ENCODE measurements at places on chromosomes 12 and 14.

DNA sequence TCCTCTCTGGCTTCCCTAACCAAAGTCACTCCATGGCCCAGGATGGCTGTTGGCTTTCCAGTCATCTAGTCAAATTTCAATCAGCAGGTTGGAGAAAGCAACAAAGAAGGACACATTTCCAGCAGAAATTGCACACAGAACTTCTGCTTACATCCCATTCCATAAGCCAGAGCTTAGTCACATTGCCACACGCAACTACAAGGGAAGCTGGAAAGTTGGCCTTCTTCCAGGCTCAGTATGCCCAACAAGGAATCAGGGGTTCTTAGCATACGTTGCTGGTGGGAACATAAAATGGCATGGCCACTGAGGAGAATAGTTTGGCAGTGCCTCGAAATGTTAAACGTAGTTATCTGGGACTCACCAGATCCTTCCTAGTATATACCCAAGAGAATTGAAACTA, 9.3 kb upstream of the APPL2 start:
- no peak for DNase-seq

- peak; percentile 53 for DNase-seq
Measured at GRCh38 chr14:20622816-20623291, 18.6 kb downstream of the OR6S1 start.

- peak; percentile 36 for DNase-seq
Measured at GRCh38 chr14:99715266-99716000, 31.3 kb downstream of the CYP46A1 start.

- no peak for DNase-seq
Measured at GRCh38 chr12:93712200-93712599, 35.0 kb downstream of the CRADD start.

DNA sequence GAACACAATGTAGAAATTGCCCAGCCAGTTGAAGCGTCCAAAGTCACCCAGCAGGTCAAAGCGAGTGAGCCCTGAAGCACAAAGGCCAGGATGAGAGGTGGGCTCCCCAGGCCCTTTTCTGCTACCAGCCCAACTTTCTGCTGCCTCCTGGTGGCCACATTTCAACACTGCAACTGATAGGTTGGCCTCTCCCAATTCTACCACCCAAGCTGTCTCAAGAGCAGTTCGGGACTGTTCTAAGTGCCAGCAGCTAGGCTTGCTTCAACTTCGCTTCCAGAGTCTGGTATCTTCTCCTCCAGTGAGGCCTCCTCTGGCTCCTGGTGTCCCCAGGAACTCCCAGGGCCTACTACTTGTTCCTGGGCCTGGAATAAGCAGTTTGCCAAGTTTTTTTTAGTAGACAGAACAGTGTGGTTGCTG, 3.4 kb upstream of the DHH start:
- peak; percentile 90 for DNase-seq

GRCh38 chr14:98926801-98927200, 345.2 kb downstream of the BCL11B start:
- DNase-seq = no peak

DNA sequence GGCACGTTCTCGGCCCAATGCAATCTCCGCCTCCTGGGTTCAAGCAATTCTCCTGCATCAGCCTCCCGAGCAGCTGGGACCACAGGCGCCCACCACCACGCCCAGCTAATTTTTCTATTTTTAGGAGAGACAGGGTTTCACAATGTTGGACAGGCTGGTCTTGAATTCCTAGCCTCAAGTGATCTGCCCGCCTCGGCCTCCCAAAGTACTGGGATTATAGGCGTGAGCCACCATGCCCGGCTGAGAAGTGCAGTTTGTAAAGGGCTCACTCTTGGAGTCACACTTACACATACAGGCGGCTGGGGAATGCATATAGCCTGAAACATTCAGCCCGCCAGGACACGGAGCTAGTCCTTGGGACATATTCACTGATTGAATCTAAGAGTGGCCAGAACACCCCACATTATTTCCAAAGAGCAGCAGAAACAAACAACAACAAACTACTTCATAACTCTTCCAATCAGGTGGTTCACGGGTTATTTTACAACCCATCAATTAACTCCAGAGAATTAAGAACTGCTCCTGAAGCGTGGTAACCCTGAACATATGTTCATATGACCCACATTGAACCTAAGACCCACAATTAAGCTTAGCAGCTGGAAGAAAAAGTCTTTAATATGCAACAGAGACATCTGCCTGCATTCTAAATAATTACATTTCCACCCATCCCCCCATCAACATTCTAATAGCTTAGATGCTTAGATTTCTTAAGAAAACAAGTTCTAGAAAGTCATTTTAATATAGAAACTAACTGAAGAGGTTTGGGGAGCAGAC, 49.2 kb downstream of the SSH1 start:
- peak; percentile 13 for DNase-seq

DNA sequence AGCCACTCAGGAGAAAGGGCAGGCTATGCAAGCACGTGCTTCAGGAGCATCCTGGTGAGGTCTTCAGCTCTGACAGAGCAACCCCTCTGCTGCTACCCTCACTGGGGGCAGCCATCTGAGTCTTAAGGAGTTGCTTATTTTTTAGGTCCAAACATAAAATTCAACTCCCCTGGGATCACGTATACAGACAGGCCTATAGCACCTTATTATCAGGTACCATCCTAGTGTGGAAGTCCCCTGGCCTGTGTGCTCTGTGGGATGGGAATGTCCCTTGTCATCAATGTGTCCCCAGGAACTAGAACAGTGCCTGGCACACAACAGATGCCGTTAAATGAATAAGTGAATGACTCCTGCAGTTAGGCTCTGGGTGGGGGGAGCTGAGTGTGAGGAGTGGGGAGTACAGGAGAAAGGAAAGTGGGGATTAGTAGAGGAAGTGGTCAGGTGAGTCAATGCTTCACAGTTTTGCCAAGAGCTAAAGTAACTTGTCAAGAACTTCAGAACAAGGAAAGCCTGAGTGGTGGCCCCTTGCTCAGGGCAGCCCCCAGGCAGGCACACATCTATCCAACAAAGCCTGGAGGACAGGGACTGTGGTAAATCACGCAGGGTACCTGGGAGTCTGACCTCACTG, 33.5 kb downstream of the DAD1 start:
- no peak for DNase-seq

GRCh38 chr12:4154672-4155225, 118.8 kb upstream of the CCND2 start:
- no peak for DNase-seq

DNA sequence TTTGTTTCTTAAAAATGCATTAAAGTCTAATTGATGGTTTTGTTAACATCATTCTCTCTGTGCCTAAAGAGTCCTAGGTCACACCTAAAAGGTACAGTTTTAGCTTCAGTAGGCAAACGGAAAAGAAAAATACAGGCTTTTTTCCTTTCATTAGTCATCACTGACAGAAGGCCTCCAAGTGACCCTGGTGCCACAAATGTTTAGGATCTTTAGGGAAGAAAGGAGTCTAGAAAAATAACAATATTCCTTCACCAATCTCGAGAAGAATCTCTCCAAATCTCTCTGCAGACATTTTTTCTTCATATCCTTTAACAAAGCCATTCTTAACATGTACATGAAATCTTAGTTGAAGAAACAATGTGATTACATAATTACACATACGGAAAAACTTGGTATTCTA, 2.0 kb downstream of the DENND5B start:
- DNase-seq = no peak

DNA sequence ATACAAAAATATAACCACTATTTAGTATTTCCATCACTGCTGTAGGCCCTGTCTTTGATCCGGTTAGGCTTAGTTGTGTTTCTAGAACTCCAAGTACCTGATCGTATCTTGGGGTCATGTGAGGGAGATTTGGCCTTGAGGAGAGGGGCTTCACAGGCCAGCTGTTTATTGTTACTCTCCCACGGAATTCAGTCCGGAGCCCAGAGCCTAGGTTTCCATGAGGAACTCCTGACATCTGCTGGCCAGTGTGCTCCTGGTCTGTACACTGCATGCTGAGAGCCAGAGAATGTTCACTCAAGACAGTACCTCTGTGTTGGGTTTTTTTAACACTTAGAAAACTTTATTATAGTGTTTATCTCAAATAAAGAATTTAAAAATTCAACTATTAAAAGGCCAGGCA, 341.0 kb upstream of the TMEM132C start:
- DNase-seq = peak; percentile 40

DNA sequence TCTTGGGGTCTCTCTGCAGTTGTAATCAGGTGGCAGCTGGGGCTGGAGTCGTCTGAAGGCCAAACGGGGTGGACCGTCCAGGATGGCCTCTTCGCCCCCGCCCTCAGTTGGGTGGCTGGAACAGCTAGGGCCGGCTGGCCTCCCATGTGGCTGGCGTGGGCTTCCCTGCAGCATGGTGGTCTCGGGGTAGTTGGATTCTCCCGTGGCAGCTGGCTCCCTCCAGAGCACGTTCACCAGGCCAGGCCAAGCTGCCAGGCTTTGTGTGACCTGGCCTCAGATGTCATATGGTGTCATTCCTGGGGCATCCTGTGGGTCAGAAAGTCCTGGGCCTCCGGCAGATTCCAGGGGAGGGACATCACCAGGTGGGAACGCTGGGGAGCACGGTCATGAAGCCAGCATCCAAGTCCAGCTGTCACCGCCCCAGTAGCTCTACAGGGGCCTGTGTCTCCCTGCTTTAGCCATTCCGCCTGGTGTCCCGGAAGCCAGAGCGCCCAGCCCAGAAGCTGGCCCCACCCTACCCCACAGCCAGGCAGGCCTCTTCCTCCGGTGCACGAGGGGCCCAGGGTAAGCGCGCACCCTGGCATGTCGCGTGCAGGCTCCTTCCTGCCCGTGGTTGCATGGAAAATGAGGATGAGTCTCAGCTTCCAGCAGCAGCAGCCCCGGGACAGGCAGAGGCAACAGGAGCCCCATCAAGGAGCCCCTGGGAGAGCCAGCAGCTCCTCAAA, 1.3 kb upstream of the NUDT14 start:
- no peak for DNase-seq

DNA sequence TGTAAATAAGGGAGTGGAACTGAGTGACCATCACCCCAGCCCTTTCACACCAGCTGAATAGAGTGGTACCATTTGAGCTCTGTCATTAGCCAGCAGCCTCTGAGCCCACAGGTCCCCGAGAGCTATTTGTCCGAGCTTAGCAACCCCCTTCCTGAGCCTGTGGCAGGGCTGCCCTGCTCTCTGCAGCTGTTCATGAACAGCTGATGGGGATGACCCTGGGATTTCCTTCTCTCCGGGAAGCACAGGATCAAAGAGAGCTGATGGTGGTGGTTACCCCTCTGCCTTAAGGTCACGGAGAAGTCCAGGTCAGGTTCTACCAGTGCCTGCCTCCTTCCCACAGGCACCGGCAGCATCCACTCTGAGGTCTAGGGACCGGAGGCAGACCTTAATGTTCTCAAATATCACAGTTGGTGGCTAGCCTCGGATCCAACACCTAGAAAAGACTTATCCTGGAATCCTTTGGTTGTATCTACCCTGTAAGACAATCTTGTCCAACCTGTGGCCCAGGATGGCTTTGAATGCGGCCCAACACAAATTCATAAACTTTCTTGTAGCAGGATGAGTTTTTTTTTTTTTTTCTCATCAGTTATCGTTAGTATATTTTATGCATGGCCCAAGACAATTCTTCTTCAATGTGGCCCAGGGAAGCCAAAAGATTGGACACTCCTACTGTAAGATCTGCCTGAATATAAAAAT, 81.1 kb downstream of the ESRRB start:
- no peak for DNase-seq

- DNase-seq = no peak
Measured at GRCh38 chr14:39563361-39563760, 131.1 kb upstream of the FBXO33 start.

DNA sequence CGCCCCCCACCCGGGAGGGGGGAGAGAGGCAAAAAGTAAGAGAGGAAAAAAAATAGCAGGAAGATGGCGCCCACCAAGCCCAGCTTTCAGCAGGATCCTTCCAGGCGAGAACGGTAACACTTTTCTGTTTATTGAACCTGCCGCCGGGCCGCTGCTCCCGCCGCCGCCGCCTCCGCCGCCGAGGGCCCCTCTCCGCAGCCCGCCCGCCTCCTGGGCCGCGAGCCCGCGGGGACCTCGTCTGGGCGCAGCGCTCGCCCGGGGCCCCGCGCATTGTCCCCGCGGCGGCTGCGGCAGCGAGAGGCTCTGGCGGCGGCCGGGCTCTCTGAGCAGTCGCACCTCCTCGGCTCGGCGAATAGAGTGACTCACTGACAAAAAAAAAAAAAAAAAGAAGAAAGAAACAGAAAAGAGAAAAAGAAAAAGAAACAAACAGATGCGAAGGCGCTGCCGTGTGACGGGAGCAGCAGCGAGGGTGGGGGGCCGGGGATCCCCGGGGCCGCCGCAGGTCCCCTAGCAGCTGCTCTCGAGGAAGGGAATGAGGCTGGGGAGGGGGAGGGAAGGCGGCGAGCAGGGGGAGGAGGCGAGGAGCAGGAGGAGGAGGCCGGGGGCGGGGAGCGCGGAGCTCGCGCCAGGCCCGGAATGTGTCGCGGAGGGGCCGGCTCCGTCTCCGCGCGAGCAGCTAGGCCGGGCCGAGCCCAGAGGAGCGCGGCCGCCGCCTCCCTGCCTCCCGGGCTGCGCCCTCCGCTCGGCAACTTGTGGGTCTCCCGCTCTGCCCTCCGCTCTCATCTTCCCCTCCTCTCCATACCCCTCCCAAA, 781 bp downstream of the NPAS3 start:
- peak; percentile 89 for DNase-seq

- no peak for DNase-seq
Measured at GRCh38 chr14:97724265-97724731, 927.1 kb downstream of the VRK1 start.

GRCh38 chr12:65266408-65266807, 12.1 kb upstream of the MSRB3 start:
- DNase-seq = no peak

- DNase-seq = no peak
Measured at GRCh38 chr12:57935331-57935730, 6.0 kb upstream of the ATP23 start.

- peak; percentile 55 for DNase-seq
Measured at GRCh38 chr14:49303946-49304516, 282.1 kb downstream of the RPS29 start.

DNA sequence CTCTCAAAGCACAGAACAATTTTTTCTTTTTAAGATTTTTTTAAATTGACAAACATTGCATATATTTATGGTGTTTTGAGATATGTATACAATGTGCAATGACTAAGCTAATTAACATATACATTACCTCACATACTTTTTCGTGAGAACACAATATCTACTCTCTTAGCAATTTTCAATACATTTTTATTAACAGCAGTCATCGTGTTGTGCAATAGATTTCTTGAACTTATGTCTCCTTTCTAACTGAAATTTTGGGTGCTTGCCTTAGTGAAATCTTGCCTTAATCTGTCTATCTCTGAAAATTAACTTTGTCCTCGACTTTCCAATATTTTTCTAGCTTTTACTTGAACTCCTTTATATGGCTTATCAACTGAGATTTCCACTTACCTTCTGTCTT, 6.8 kb downstream of the OR10A7 start:
- DNase-seq = no peak

DNA sequence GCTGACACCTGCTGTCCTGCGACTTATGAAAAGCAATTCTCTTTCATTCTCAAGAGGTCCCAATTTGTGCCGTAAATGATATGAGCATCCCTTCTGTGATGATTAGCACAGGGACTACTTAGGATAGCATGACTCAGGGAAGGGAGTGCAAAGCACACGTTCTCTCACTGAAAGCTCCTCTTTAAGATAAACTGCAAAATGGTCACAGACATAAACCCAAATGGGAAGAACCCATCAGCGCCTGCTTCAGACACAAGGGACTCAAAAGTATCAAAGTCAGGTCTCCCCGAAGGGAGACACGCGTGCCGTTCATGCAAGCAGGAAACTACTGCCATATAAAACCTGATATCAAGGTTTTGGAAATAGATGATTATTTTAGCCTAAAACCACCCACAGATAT, 33.9 kb upstream of the PIWIL1 start:
- DNase-seq = no peak

- DNase-seq = no peak
Measured at GRCh38 chr12:125263385-125263784, 198.2 kb downstream of the AACS start.

- no peak for DNase-seq
Measured at GRCh38 chr14:81423504-81423903, 23.4 kb upstream of the STON2 start.
